NCI-H1436 treated with DMSO at 0.1 percent for 48 hours (cell line): ENCODE measurements at places on chromosomes 16 and 17.

DNA sequence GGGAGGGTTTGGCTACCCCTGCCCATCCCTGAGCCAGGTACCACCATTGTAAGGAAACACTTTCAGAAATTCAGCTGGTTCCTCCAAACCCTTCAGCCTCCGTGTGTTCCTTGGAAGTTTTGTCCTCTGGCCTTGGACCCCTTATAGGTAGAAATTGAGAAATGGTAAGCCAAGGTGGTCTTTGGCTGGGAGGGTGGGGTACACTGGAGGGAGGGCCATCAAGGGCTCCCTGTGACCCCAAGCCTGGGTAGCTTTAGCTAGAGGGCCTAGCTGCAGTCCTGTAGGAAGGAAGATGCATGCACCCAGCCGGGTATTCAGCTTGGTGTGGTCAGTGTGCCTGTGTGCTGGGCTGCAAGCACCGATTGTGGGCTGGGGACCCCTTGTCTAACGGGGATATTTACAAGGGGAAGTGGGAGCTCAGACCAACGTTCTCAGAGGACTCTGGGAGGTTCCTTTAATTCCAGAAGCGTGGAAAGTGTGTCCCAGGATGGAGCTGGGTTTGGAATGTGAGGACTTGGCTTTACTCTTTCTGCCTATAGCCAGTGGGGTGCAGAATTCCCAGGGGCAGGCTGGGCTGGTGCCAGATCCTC, 6.8 kb downstream of the NAT9 start:
- no peak for DNase-seq

- DNase-seq: no peak
Measured at GRCh38 chr17:17682737-17683680, 1.8 kb downstream of the RAI1 start.

GRCh38 chr17:42563543-42563942, 1.6 kb downstream of the COASY start:
- DNase-seq: no peak

DNA sequence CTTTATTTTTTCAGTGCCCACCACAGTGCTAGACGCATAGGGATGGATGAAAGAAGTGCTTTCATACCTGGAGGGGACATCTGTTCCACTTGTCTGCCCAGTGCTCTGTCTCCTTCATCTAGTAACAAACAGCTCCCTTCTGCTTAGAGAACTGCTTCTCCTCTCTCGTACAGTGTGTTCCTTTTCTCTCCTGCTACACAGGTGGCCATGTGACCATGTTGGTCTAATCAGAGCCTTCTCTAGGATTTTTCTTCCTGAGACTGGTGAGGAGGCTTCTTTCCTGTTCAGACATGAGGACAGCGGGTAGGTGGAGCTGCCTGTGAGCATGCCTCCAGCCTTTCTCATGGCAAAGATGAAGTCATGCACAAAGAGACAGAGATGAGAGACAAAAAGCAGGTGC, 182.7 kb downstream of the TMEM132E start:
- no peak for DNase-seq

DNA sequence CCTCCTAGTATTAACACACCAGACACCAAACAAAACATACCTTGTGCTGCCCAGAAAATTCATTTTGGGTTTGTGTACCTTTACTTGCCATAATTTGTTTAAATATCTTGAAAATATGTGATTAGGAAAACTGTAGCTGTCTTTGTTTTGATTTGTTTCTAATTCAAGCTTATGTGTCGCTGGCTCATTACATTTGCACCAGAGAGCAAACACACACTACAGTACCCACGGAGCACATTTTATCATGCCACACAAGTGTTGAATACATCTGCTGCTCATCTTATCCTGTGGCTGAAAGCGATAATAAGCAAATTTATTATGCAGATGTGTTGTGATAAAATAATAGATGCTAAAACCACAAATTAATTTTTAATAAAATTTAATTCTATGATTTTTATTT, 63.1 kb downstream of the SPAG9 start:
- DNase-seq: no peak

DNA sequence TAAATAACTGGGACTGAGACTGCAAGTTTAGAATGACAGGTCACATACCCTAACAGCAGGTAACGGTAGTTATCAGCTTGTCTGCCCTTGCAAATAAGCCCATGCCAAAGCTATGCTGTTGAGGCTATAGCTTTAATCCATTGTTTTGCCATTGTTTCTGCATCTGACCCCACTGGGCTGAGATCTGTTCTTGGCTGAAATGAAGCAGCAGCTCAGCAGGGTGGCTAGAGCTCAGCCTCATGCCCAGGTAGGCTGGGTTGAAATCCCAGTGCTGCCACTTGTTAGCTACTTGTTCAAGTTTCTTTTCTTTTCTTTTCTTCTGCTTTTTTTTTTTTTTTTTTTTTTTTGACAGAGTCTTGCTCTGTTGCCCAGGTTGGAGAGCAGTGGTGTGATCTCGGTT, 40.1 kb downstream of the NKD1 start:
- DNase-seq: no peak

- DNase-seq: no peak
Measured at GRCh38 chr16:11583166-11583565, 3.6 kb downstream of the LITAF start.

- no peak for DNase-seq
Measured at GRCh38 chr17:79707931-79708891, 22.5 kb upstream of the ENPP7 start.

- DNase-seq: no peak
Measured at GRCh38 chr17:72950242-72950931, 142.1 kb downstream of the SLC39A11 start.

DNA sequence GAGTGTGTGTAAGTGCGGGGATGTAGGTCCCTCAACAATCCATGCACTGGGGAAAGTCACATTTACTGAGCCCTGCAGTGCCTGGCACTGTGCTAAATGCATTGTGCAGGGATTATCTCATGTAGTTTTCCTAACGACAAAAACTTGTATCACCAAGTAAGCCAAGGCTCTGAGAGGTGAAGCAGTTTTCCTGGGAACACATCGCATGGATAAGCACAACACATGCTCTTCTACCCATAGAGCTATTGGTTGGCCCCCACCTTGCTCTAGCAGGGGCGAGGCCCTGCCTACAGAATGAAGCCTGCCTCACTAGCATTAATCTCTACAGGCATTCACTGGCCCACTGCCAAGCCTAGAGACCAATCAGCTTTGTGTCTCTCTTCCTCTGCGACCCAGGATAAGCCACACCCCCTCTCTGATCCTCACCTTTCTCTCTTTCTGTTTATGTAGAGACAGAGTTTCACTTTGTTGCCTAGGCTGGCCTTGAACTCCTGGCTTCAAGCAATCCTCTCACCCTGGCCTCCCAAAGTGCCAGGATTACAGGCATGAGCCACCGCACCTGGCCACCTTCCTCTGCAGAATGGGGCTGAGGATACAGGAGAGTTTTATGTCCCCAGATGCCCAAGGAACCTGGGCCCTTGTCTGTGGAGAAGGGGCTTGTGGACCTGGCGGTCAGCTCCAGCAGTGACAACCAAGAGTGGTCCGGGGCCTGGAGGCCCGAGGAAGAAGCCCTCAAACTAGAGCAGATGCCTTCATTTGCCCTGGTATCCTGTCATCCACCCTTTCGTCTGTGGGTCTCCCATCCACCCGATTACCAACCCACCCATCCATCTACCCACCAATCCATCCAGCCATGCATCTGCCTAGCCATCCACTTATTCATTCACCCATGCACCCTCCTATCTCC, 12.8 kb downstream of the CDH16 start:
- DNase-seq: peak; percentile 1

DNA sequence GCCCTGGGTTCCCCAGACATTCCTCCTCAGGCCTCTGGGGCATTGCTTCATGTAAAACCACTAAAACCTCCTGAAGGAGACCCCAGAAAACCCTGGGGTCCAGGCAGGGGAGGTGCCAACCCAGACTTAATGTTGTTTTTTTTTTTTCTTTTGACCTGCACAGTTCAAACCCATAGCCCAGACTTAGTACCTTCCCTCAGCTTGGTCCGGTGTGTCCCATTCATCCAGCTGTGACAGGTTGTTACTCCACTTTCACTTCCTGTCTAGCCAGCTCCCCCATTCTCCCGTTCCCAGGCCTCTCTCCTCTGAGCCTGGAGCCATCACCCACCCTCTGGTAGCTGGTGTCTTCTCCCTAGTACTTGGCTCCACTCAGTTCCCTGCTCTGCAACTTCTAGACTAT, 4.8 kb downstream of the CDR2L start:
- no peak for DNase-seq

GRCh38 chr17:59637611-59638310, 18.1 kb downstream of the CLTC start:
- DNase-seq: no peak

DNA sequence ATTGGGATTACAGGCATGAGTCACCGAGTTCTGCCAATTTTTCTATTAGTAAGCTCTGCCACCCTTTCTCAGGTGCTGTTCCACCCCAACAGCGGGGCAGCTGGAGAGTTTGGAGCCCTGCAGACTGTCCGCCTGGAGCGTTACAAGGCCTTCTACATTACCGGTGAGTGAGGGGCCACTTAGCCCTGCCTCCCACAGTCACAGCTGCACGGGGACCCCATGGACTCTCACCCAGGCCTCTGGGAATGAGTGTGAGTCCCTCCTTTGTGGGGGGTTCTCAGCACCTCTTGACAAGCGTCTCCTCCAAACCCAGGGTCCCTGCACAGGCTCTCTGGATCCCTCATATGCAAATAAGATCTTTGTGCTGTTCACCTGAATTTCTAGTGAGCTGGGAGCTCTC, 56.0 kb downstream of the WIPI1 start:
- no peak for DNase-seq

GRCh38 chr17:63275971-63276745, 169.9 kb downstream of the CYB561 start:
- DNase-seq: no peak

DNA sequence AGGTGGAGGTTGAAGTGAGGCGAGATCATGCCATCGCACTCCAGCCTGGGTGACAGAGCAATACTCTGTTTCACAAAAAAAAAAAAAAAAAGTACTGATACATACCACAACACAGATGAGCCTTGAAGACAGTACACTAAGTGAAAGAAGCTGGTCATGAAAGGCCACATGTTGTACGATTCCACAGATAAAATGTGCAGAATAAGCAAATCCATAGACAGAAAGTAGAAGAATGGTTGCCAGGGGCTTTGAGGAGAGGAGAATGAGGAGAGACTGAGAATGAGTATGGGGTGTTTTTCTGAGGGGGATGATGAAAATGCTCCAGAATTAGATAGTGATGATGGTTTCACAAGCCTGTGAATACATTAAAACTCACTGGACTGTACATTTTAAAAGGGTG, 155.6 kb upstream of the PSMD7 start:
- DNase-seq: no peak

DNA sequence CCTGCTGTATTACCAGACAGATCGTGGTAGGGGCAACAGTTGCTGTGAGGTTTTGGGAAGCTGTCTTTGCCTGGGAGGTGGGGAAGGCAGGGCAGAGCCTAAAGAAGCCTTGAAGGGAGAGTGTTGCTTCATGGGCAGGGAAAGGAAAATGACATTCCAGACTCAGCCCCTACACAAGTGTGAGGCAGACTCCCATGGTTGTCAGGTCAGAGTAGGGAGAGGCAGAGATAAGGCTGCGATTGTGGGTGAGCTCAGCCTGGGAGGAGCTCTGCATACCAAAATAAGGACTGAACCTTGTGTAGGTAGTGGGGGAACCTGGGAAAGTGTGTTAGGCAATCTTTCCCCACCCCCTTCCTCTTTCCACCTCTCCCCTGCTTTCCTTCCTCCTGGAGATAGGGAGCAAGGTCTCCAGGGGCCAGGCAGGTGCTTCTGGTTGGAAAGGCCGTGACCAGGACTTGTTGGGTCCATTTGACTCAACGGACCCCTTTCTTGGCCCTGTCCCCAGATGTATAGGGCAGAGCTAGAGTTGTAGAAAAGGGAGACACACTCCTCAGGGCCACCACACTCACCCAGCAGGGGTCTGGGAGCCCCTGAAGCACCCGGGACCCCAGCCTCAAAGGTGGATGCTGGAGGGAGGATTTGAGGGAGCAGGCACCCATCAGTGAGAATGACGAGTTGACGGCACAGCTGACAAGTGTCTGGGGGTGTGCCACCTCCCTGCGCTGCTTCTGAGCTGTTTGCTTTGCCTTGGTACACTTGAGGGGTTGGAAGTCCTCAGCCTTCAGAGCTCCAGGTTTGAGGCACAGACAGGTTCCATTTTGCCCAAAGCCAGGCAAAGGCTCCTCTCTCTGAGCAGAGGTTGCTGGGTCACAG, 18.5 kb upstream of the TOB1 start:
- no peak for DNase-seq

GRCh38 chr17:58391302-58391984, 25.9 kb downstream of the RNF43 start:
- DNase-seq: peak; percentile 53

DNA sequence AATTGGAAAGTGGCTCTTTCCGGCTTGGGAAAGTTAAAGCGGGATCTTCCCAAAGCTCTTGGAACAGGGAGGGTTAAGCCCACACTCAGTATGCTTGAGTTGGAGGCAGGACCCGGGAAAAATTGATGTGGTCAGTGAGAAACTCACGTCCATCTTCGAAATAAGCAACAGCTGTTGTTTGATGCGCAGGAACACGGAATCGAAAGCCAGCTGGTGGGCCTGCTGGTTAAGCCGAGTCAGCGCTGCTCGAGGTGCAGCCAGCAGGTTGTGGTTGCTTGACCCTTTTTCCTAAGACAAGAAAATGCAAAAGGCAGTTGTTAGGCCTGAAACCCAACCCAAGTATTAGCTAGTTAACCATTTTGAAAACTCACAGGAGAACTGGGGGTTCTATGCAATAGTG, 49.4 kb downstream of the COG7 start:
- no peak for DNase-seq

GRCh38 chr16:75219838-75220237, 1.1 kb downstream of the CTRB1 start:
- no peak for DNase-seq
